Osteocyte (in vitro differentiated cells): ENCODE measurements at places on chromosomes 5 and 9. TPM values are rescaled to one million over a fixed set of nuclear protein-coding genes. Genes with fewer than 3 reads are reported as not detected.

- peak; percentile 34 for DNase-seq
Observed at GRCh38 chr5:181120306-181120705, 10.7 kb downstream of the OR2V1 start.

GRCh38 chr9:137109250-137110146, 5.0 kb downstream of the DPP7 start:
- DNase-seq: no peak

DNA sequence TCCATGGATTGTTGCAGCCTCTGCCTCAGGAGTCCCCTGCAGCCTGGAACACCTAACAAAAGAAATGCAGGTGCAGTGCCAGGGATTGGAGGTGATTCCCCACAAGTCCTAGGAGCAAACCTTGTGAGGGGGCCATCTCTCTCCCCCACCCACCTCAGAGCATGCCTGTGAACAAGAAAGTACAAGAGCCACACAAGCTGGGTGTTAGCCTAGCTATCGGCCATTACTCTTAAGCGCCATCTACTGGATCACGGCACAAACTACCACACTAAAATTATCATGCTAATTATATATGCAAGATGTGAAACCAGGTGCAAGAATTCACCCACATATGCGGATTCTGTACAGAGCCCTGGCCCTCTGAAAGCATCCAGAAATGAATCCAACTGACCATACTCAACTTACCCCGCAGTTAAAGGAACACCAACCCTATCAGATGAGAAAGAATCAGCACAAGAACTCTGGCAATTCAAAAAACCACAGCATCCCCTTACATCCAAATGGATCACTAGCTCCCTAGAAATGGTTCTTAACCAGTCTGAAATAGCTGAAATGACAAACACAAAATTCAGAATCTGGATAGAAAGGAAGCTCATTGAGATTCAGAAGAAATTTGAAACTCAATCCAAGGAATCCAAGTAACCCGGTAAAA, 16.5 kb upstream of the PRSS3 start:
- DNase-seq: no peak

DNA sequence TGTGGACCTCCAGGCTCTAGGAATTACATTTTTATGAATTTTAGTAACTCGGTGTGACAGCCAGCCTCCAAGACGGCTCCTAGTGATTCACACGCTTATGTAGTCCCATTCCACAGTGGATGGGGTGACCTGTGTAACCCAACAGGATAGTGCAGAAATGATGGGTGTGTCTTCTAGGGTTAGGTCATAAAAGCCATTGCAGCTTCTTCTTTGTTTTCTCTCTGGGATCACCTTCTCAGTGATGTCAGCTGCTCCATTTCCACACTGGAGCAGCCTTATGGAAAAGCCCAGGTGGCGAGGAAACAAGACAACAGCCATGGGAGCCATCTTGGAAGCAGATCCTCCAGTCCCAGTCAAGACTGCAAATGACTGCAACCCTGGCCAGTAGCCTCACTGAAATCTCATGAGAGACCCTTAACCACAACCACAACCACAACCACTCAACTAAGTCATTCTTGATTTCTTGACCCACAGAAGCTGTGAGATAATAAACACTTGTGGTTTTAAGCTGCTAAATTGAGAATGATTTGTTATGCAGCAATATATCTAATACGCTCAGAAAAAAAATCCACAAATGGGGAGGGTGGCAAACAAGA, 5.1 kb upstream of the GNPDA1 start:
- no peak for DNase-seq

DNA sequence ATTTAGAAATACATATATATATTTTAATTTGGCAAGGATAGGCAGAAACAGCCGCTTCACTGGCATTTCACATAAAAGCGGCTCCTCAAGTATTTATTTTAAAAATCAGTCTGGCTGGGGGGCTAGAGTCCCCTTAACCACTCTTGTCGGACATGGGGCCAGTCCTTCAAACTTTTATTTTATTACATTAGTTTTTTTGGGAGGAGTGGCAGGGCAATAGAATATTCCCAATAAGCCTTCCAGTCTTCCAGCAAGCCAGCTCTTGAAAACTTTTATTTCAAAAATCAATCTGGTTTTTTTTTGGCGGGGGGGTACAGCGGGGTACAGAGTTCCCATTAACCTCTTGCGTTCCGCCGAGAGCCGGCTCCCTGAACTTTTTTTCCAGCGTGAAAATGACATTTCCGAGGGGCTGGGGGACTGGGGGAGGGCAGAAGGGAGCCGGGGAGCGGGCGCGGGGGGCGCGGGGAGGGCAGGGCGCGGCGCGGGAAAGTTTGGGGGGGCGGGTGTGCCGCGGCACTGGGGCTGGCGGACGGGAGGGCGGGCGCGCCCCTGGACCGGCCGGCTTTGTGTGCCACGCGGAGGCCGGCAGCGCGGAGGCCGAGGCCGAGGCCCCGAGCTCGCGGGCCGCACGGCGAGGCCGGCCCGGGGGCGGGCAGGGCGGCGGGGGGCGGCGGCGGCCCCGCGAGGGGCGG, 504 bp upstream of the ZNF618 start:
- DNase-seq: peak; percentile 70

- DNase-seq: no peak
Observed at GRCh38 chr9:113444736-113445135, 18.8 kb upstream of the RGS3 start.

TRPM6 gene
- total RNA-seq: not detected in 2 replicates

IGFBPL1 gene
- 1.7 and 2.8 TPM in 2 replicates for total RNA-seq

DNA sequence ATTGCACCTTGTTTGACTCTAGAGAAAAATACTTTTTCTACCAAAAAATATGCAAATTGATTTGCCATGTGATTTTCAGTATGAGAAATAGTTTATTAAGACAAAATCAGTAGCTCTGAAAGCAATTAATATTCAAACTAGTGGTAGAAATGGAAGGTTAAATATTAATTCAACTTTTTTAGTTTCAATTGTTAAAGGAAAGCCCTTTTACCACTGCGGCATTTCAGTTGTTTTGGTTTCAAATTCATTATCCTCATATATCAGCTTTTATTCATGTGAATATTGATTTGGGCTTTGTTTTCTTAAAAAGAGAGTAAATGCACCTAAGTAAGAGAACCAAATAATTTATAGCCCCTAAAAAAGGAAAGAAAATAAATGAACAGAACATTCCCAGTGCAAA, 660.6 kb upstream of the CHD1 start:
- no peak for DNase-seq

GRCh38 chr5:117461403-117461802, 886.8 kb upstream of the SEMA6A start:
- no peak for DNase-seq

GRCh38 chr5:157076558-157076957, 17.6 kb upstream of the HAVCR1 start:
- no peak for DNase-seq

GRCh38 chr5:79229357-79230174, 6.4 kb upstream of the JMY start:
- DNase-seq: no peak

DNA sequence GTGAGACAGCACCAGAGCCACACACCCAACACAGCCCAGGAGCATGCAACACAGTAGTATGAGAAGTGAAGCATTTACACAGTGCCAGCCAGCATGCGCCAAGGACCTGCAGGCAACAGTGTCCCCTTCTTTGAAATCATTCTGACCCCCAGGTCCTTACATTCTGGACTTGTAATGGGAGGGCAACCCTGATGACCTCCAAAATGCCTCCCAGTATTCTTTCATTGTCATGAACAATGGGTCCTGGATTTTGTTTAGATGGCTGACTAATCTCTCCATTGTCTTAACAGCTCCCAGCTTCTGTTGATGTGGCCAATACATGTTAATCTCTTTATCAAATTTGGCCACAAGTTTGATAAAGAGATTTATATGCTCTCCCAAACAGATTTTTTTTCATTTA, 417.1 kb downstream of the DMRTA1 start:
- DNase-seq: no peak

GRCh38 chr9:14909961-14910805, at the start of gene FREM1:
FREM1 (minus strand) TSS chr9:14910428; CDS start chr9:14868977, 41,451 bp downstream.
- DNase-seq: peak; percentile 87

GRCh38 chr9:92295240-92295790, 1.8 kb upstream of the IARS1 start:
- no peak for DNase-seq

GRCh38 chr5:98880151-98880550, 48.7 kb downstream of the CHD1 start:
- no peak for DNase-seq

FAM78A gene
- total RNA-seq: 1.0 and 1.1 TPM in 2 replicates

GRCh38 chr5:97388794-97389193, 205.7 kb upstream of the RIOK2 start:
- DNase-seq: no peak

DNA sequence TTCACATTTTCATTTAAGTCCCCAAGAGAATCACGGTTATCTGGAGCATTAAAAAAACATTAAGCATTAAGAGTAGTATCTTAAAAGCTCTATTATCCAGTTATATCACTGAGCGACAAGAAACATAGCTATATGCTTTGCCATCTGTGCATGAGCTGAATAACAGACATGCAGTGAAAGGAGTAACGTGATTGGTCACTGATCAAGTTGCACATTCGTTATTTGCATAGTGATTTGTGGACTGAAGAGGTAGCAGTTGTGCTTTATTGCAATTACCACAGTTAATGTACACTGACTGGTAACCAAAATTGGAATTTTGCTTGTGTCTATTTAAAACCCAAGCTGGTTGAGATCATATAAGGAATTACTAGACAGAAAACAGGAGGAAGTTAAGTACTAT, 107.4 kb downstream of the MCTP1 start:
- no peak for DNase-seq

GRCh38 chr9:117121316-117121715, 293.5 kb downstream of the ASTN2 start:
- DNase-seq: no peak

- DNase-seq: no peak
Observed at GRCh38 chr5:130966990-130967525, 198.0 kb downstream of the HINT1 start.

DNA sequence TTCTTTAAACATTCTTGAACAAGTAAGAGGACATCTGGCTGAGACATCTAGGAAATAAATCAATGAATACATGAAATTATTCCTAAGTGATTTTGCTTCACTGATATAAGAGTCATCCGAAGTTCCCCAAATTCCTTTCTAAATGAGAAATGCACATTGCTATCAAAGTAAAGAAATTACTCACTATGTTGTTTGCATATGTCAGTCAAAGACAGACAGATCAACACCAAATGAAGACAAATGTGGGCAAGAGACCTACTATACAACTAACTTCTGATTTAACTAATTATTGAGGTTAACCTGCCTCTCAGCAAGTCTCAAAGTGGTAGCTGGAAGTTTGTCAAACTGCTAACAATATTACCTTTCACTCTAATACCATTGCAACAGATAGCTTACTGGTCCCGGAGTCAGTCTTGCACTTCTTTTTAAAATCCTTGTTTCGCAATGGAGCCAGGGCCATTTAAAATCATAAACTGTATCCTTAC, 13.2 kb downstream of the TUT7 start:
- DNase-seq: no peak

GRCh38 chr5:92372766-92373165, 989.6 kb upstream of the ARRDC3 start:
- DNase-seq: no peak

PCDH1 gene
- total RNA-seq: 6.3 and 7.3 TPM in 2 replicates

DNA sequence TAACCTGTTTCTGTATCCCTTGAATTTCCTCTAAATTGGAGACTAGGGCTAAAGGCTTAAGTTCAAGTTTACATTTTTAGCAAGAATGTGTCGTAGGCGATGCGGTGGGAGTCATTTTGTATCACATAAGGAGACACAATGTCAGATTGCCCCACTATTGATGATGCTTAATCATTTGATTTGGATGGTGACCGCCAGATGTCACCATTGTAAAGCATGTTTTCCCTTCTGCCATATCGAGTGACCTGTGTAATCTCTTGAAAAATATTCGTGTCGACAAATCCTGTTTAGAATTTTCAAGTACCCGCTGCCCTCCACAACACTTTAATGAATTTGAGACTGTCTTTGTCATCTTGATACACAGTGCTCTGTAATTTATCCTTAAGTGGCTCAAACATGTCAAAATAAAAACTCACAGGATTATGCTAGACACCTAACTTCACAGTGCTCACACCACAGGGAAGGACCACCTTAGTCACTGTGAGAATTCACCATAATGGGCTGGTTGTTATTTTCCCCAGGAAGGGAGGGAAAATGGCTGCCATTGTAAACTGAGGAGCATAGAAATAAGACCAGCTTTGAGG, 34.5 kb upstream of the SLC46A2 start:
- no peak for DNase-seq

LVRN gene
- 0.40 and 0.68 TPM in 2 replicates for total RNA-seq

DNA sequence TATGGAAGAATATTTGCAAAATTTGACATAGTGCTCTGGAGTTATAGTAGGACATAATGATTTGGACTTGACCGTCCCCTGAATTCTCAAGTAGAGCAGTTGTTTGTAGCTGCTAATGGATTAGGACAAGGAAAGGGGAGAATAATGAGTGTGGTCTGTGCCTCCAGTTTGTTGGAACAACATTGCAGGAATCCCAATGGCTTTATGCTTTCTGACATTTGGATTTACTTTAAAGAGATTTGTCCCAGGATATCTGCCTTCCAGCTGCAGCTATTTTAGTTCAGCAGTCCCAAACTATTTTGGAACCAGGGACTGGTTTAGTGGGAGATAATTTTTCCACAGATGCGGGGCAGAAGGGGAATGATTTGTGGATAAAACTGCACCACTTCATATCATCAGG, 648.2 kb downstream of the SLCO4C1 start:
- no peak for DNase-seq

DNA sequence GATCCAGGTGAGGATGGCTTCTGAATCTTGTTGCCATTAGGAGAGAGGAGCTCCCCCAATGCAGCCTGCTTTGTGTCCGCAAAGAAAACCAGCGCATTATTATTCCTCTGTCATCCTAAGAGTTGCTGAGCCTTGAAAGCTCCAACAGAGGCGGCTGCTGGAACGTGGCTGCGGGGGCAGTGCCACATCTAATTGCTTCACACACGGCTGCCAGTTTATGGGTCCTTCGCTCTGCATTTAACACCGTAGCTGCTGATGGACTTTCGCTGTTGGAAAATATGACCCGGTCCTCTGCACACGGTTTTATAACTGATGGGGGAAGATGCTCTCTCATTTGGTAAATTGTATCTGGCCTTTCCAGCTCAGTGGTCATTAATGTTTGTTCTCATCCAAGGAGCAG, 38.0 kb downstream of the ZNF622 start:
- DNase-seq: no peak

FAM221B gene
- total RNA-seq: not detected in 2 replicates
